ENCODE measurements at places on chromosomes 5 and 9. TPM values are rescaled to one million over a fixed set of nuclear protein-coding genes. Genes with fewer than 3 reads are reported as not detected.

Gene HMCN2
- 5.8 TPM for total RNA-seq

Gene MARCHF11
- not detected for total RNA-seq

Gene BARX1
- 20.2 TPM for total RNA-seq

Gene SNCB
- not detected for total RNA-seq

Gene CDX1
- not detected for total RNA-seq

Gene FGF18
- total RNA-seq, result 2.3 TPM

Gene CDH9
- not detected for total RNA-seq

Gene SPINK7
- not detected for total RNA-seq

Gene BRINP1
- total RNA-seq, result 0.37 TPM

Gene C5
- total RNA-seq, result 5.2 TPM

All from omental fat pad (tissue), 4 donors.